NCI-H187 treated with DMSO at 0.1 percent for 48 hours (cell line): ENCODE measurements at places on chromosomes 1 and 21.

GRCh38 chr1:40256401-40257084 lies 1.5 kb upstream of the ZMPSTE24 start:
- no peak for DNase-seq

- no peak for DNase-seq
Observed at GRCh38 chr1:23904748-23905357, 8.3 kb downstream of the CNR2 start.

DNA sequence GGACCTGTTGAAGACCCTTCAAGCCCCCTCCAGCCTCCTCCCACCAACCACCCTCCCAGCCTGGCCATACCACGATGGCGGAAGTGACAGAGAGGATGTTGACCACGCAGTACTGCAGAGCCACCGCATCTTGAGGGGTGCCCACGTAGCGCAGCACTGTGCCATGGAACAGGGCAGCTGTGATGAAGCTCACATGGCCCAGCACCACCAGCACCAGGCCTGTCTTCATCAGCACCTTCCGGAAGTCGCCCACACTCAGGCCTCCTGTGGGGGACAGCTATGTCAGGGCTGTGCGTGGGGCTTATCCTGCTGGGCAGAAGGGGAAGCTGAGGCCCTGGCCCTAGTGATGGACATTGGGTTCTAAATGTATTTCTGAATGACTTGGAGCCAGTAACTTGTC lies 3.1 kb downstream of the TMEM54 start:
- no peak for DNase-seq

DNA sequence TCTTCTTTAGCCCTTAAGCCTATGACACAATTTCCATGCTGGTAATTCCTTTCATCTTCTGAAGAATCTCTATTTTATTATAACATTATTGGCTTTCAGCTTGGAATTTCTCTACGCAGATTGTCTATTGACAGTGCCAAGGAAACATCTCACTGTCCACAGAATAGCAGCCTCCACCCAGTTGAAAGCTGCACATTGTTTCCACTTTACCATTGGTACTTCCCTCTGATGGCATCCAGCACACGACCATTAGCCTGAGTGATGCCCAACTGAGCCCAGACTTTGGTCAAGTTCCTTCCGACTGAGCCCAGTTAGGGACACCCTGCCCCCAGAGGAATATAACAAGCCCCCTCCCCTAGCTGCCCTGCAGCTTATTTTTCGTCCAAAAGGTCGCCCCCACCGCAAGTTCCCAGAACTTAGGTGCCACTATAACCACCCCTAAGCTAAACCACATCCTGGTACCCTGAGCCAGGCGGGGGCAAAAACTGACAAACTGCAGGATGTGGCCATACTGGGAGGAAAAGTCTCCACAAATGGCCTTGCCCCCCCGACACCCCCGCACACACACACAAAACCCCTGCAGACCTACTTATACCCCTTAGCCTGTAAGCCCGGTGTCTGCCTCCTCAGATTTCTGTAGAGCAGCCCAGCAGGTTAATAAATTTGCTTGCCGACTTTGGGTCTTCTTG lies 13.2 kb downstream of the GBP5 start:
- no peak for DNase-seq
